Stimulated activated CD8-positive, alpha-beta memory T cell treated with anti-CD3 and anti-CD28 coated beads, Interleukin-4, amount 100 ng/mL, for 1 hour (primary cell): ENCODE measurements at places on chromosomes 7 and 10.

- no peak for DNase-seq
These were observed 19.8 kb upstream of the NXPH1 start for GRCh38 chr7:8413600-8413999.

DNA sequence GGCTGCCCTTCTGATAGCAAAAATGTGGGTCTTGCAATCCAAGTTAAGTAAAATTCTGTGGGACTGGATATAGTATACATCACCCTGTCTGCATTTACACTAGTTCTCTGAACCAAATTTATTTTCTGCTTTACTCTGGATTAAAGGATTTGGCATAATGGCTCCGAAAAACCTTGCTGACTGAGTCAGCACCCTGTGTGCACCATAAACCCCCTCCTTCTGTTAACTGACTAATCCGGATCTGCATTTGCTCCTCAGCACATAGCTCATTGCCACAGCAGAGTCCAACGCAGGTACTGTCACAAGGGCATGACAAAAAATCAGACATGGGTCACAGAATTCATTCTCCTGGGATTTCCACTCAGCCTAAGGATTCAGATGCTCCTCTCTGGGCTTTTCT, 1.3 kb downstream of the OR2A5 start:
- DNase-seq, result no peak

DNA sequence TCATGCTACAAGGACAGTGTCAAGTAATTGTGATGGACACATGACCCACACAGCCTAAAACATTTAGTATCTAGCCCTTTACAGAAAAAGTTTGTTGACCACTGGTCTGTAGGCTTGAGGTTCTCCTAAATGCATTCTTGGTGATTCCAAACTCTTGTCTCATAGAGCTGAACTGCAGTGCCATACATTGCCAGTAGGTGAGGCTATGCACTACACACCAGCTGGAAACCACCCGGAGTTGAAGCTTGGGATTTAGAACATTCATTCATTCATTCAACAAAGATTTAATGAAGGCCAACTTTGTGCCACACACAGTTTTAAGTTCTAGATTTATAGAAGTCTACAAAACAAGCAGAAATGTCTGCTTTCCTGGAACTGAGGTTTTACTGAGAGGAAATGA, 77.3 kb upstream of the TCF7L2 start:
- DNase-seq, result no peak

- no peak for DNase-seq
These were observed 184.7 kb downstream of the CHCHD3 start for GRCh38 chr7:132897093-132897687.

- DNase-seq, result no peak
These were observed 57.7 kb upstream of the EGR2 start for GRCh38 chr10:62873866-62874265.

- DNase-seq, result no peak
These were observed 171.4 kb downstream of the RAPGEF5 start for GRCh38 chr7:22185559-22185958.

GRCh38 chr10:6269953-6270867, 67.5 kb downstream of the PFKFB3 start:
- DNase-seq, result peak; percentile 29

GRCh38 chr7:138903859-138904435, 77.2 kb downstream of the KIAA1549 start:
- DNase-seq, result no peak

DNA sequence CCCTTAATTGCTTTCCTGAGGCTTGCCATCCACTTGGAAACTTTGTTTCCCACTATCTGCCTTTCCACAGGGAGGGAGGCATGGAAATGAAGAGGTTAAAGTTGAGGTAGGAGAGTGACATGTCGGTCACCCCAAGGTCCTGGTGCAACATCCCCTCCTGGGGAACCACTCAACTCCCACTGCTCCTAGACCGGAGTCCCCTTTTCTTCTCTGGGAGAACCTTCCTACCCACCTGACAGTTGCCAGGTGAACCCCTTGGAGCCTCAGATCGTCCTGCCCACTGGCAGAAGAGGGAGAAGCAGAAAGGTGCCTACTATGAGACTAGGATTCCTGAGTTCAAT, 21.7 kb downstream of the IMPDH1 start:
- DNase-seq, result no peak

DNA sequence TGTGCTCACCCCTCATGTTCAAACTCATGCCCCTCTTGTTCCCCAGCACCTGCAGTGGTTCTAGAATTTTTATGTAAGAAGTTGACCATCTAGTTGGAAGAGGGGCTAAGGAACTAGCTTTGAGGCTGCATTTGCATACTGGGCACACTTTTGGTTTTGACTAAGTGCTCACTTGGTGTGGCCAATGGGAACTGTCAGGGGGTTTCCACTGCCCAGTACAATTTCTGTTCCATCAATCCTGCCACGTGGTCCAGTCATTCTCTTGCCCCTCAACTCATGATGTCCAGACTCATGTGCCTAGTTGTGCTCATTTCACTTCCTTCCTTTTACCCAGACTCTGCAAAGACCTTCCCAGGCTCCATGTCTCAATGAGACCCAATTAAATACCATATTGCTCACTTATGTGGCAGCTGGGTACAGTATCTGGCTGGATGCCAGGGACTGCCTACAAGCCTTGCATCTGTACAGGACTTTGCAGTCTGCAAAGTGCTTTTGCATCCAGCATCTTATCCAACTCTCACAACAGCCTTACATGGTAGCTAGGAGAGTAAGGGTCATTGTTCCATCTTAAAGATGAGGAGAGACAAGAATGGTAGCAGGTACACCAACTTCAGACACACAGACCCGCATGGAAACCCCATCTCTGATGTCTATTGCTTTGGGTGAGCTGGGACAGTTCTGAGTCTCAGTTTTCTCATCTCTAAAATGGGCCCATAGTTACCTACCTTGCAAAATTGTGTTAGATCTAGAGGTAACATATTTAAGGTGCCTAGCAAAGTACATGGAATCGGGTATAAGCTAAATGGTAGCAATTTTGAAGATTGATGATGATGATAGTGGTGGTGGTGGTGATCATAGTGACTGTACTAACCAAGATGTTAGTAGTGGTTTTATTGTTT, 30.1 kb upstream of the KCNMA1 start:
- DNase-seq, result no peak

GRCh38 chr7:154837622-154838021, 165.3 kb downstream of the PAXIP1 start:
- DNase-seq, result no peak
